Activated CD4-positive, alpha-beta T cell treated with anti-CD3 and anti-CD28 coated beads, Interleukin-2, amount 50 U/mL, for 16 hours (primary cell): ENCODE measurements at places on chromosomes 3 and 15.

DNA sequence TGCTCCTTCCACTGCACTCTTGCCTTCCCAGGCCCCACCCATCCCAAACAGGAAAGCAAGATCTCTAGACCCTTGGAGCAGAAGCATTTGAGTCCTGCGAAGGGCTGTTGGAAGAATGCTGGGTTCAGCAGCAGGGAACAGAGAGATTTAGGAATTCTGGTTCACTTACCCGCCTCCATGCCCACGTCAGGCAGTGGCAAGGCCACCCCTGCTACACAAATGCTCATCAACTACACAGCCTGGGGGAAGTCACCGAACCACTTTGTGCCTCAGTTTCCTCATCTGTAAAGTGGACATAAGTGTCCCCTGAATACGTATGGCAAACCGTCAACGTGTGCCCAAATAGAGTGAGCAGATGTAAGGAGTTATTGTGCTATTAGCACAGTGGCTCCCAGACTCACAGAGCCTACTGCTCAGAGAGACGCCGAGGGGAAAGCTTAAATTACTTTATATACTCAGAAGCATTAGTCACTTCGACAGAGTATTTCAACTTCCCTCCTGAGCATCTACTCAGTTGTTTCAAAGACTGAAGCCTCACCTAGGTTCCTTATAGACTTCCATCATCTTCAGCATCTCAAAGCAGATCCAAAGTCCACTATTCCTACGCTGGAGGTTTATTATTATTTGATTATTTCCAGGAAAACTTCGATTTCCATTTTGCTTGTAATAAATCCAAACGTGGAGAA, 905 bp downstream of the HOMER2 start:
- DNase-seq, result no peak

- DNase-seq, result no peak
These were observed at the start of gene MKRN2OS for GRCh38 chr3:12545473-12545791. MKRN2OS (minus strand) TSS chr3:12545499; CDS start chr3:12545464, 35 bp downstream.

DNA sequence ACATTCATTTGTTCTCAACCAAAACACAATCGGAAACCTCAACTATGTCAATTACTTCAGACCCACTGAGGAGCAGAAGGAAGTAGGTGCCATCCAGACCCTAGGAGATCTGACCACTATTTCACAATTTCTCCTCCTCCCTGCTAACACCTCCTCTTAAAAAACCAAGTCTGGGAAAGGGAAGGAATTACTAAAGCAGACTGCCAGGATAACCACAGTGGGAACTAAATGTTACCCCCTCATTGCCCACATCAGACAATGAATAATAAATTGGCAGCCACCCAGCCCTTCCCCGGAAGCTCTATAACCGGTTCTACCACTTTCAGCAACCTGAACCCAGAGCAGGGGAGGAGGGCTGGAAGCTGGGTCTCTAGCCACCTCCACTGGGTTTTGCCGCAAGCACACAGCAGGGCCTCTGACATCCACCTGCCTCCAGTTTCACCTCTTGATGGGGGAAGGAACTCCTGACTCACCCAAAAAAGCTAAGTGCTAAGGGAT, 17.6 kb downstream of the C15orf62 start:
- DNase-seq, result peak; percentile 40

DNA sequence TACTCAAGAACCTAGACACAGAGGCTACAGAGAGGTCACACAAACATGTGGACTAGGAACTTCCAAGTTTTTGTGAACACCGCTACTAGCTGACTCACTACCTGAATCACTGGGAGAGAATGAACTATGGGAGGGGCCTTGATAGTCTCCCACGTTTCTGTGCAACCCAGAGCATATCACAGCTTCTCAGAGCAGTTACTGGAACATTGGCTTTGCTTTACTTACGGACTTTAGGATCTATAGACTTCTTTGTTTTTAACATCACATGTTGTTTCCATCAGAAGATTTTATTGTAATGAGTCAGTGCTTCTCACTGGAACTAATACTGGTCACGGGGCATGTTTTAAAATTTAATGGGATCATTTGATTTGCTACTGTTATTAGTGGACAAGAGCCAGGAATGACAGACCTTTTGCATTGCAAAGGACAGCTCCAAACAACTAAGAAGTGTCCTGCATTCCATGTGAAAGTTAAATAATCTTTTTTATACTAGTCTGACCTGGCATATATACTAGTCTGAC, 35.6 kb downstream of the RTP4 start:
- DNase-seq, result no peak

- DNase-seq, result no peak
These were observed 43.5 kb upstream of the SSR3 start for GRCh38 chr3:156598413-156598812.

- no peak for DNase-seq
These were observed 332.3 kb downstream of the SHQ1 start for GRCh38 chr3:72515941-72516340.

GRCh38 chr3:112654492-112654891, 13.5 kb upstream of the CCDC80 start:
- DNase-seq, result no peak

DNA sequence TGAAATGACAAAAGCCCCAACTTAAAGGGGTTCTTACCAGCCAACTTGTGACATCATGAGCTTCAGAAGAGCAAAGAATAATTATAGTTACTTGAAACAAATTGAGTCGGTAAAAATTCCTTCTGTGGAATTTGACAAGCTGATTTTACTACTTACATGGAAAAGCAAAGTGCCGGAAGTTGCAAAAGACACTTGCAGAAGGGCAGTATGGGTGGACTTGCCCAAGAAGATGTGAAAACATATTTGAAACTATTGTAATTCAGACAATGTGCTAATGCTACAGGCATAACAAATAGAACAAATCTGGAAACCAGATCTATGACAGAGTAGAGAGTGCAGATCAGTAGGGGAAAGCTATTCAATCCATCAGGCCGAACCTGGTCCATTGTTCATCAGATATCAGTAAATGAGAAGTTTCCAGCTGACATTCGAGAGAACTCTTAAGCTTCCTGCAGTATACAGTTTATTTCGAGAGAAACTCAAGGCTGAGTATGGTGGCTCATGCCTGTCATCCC, 2.5 kb upstream of the KIF7 start:
- no peak for DNase-seq
